ENCODE measurements at places on chromosomes 11 and 22.

DNA sequence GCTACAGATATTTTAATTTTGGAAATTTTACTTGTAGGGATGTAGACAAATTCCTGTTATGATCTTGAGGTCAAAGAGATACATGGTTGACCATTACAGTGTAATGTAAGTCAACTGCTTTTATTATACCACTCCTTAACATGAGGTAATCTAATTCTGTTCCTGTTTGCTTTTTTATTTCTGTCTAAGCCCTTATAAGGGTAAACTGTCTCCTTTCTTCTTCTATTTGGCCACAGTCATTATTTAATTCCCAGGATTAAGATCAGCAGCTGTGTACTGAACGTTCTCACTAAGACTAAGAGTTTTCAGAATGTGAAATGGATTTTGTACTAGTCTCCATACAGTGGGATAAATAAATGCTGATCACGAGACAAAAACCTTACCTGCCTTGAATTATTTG is 32.8 kb downstream of the C2CD3 start:
- DNase-seq = no peak

DNA sequence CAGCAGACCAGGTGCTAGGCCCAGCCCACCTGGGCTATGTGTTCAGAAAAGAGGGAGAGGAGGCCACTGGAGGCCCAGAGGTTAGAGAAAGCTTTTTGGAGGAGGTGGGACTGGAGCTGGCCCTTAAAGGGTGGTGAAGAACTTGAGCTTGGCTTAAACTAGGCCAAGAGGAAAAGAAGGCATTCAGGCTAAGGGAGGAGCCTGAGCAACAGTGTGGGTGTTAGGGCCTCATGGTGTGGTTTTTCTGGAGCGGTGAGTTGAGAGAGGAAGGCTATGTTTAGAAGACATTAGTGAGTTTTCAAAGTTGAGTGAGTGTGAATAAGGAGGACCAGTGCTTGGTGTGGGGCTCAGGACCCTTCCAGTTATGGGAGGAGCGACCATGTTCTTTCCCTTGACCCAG is 6.2 kb downstream of the TAF6L start:
- DNase-seq = no peak

DNA sequence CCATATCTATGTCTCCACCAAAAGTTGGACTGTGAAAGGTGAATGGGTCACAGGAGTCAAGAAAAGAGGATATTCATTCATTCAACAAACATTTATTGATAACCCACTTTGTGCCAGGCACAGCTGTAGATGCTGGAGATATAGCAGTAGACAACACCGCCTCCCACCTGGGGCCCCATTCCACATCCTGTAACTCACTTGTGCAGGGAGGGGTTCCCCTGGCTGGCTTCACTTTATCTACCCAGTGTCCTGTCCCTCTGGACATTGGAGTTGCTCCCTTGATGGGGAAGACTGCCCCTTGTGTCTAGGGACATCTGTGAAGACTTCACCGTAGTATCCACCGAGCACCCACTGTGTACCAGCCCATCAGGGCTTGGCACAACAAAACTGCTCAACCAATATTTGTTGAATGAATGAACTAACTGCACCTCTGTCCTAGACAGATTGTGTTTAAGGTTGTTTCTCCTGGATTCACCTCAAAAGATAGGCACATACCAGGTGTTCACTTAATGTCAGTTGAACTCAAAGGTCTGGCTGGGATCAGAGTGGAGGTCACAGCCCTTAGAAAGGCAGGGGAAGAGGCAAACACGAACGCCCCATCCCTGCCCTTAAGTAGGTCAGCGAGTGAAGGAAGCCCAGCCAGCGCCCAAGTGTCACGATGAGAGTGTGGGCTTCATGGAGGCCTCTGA is 1.4 kb upstream of the OVOL1 start:
- DNase-seq = no peak

DNA sequence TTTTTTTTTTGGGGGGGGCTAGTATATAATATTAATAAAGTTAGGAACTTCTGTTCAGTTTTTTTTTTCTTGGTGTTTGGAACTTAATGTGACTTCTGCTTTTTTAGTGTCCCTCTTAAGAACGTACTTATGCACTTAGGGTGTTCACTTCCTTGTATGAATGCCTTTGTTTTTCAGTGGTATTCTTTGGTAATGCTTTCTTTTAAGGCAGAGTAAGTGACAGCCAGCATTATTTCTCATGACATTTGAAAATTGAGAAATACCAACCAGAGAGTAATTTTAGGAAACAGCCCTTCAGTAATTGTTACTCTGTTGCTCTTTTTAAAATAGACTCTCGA is 2.4 kb downstream of the GRK3 start:
- no peak for DNase-seq

DNA sequence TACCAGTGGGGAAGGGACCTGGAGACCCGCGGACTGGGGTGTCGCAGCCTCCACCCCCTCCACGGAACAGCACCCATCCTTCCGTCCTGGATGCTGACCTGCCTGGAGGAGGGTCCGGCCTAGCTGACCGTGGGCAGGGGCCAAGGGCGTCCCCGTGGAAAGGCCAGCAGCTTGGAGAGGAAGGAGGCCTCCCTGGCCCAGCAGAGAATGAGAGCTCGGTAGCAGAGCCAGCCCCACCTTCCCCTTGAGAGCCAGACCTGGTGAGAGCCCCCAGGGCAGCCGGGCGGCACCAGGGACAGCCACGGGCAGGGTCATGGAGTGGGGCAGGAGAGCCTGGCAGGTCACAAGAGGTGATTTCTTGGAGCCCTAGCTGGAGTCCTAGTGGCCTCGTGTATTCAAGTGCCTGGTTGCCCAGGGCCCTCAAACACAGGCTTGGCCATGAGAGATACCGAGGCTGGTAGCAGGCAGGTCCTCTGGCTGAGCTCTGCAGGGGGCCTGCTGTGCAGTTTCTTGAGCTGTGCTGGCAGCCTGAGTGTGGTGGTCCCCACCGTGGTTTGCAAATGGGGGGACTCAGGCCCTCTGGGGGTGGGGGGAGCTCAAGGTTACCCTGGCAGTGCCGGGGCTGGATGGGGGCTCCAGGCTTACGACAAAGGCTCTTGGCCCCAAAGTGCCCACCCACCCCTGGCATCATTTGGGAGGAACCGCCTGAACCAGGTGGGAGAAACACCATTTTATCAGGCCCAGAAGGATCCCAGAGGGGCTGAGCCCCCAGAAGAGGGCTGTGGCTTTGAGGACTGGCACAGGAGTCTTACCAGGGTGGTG is 7.6 kb downstream of the TSPAN32 start:
- DNase-seq = no peak

- DNase-seq = no peak
Measured at GRCh38 chr11:73143126-73143838, 1.2 kb upstream of the FCHSD2 start.

GRCh38 chr22:17131686-17132085 is 10.5 kb upstream of the TMEM121B start:
- no peak for DNase-seq

- no peak for DNase-seq
Measured at GRCh38 chr11:9020916-9021315, 17.1 kb upstream of the NRIP3 start.

DNA sequence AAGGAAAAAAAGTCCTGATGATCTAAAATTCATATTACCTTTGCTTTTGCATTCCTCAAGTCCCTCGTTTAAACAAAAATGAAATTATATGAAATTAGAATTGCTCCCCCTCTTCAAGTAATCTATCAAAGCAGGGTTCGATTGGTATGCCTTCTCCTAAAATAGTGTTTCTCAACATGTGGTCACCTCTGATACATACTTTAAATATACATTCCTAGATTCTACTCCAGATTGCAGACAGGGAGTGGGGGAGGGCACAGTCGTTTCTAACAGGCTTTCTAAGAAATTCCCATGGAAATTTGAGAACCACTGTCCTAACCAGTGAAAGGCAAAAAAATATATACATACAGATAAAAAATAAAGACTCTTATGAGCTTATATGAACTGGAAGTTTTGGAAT is 22.6 kb upstream of the IRAG1 start:
- DNase-seq = no peak

GRCh38 chr22:38467904-38468442 is at the start of gene KDELR3:
Gene KDELR3, plus strand, starts transcription at chr22:38468096. Its CDS starts 138 bp downstream, at chr22:38468234.
- no peak for DNase-seq

DNA sequence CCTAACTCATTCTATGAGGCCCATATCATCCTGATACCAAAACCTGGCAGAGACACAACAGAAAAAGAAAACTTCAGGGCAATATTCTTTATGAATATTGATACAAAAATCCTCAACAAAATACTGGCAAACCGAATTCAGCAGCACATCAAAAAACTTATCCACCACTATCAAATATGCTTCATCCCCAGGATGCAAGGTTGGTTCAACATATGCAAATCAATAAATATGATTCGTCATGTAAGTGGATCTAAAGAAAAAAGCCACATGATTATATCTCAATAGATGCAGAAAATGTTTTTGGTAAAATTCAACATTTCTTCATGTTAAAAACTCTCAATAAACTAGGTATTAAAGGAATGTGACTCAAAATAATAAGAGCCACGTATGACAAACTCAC is 40.9 kb downstream of the JRKL start:
- no peak for DNase-seq

DNA sequence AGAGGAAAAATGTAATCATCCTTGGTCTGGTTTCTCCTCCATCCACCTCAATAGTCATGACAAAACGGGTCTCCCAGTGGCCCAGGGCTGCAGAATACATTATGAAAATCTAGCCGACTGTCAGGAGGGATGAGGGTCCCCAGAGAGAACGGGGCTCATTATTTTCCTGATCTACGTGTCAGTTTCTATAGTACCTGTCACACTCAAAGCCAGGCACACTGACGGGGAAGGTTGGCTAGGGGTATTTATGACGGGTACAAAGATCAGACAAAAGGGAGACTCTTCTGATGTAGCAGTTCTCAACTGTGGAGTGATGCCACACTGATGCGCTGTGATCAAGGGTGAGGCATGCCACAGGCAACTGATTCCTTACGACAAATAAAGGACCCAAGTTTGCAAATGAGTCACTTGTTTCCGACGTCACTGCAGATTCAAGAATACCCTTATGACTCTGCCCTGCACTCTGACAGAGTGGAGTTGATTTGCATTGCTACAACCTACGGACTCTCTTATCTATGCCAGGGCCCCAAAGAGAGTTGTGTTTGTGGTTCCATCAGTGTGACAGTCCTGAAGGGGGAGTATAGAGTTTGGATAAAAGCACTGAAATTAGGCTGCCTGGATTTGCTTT is 188.2 kb upstream of the TBCEL start:
- no peak for DNase-seq

DNA sequence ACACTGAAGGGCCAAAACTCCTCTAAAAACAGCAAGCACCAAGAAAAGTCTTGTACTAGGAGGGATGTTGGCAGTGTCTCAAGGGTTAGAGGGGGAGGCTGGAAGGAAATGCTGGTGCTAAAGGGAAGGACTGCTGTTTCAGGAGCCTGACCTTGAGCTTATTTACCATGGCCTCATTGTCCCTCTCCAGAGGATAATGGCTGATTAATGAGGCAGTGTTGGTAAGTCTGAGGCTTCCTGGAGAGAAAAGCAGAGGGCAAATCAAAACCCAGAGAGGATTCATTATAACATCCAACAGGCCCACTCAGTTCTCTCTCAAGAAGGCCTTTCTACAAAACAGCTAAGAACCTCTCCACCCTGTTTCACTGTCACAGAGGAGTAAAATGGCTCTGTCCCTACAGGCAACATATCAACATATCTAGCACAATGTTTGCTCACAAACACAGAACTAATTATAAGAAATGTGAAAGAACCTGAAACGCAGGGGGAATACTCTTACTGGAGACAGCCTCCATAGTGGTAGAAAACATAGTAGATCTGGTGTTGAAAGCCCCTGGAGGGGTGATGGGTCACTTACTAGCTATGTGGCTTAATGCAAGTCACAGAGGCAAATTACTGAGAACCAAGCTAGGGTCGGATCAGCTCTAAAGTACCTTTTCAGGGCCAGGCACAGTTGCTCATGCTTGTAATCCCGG is 31.4 kb downstream of the NUMA1 start:
- no peak for DNase-seq

DNA sequence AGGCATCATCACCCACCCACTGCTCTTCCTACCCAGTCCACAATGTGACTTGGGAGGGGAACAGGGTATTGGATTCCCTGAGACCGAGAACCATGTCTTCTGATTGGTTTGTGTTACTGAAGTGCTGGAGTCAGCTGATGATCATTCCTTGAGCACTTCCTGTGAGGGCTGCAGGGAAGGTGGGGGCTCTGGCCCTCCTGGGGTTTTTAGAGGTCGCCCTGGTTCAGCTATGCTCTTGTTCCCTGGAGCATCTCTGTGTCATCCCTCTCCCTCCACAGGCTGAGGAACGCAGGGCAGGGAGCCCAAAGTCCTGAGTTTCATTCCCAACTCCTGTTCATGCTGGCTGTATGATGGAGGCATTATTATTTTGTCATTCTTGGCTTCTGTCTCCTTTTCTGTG is 6.7 kb downstream of the ZC3H7B start:
- DNase-seq = no peak

- DNase-seq = no peak
Measured at GRCh38 chr11:119482521-119483011, 59.6 kb upstream of the THY1 start.

DNA sequence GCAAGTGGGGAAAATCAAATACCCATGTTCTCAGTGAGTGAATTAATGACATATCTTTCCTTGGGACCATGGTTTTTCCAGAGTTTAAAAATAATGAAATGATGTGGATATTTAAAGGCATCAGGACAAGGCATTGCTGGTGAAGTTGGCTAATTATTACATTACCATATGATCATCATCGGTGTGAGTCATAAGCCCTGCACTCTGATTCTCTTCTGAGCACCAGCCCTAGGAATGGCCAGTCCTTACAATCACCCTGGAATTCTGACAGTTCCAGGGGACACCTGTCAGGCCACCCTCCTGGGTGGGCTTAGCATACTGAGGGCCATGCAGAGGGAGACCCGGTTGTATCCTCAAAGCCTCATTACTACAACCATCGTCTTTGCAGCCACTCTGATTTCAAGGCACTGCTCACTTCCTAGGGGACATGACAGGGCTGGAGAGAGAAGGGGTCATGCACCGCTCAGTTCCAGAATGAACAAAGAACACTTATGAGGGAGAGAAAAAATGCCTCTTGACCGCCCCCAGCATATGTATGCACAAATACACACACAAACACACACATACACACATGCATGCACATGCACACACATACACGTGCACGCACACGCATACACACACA is 365.0 kb downstream of the MIAT start:
- no peak for DNase-seq

Data from esophagus squamous epithelium (tissue), 5 donors.